Activated CD4-positive, alpha-beta memory T cell treated with anti-CD3 and anti-CD28 coated beads, Interleukin-2, amount 10 ng/mL, durations not matched to agents 7 days and 5 days (primary cell): ENCODE measurements at places on chromosomes 1 and 21.

- no peak for DNase-seq
Observed at GRCh38 chr1:25080294-25081209, 150.5 kb upstream of the RUNX3 start.

DNA sequence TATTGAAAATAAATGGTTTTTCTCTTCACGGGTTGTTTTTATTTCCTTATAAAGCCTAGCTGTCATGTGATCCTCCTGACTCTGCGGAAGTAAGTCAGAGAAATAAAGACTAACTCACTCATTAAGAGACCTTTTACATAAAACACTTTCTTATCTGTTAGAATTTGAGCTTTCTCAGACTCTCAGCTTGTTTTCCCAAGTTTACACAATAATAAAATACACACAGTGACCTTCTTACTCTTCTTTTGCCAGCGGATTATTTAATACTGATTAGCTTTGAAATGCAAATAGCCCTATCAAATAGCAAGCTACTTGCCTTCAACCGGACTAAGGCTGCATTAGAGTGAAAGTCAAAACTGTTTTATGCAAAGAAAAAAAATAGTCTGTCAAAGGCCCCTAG is 45.5 kb upstream of the CXADR start:
- DNase-seq, result no peak

DNA sequence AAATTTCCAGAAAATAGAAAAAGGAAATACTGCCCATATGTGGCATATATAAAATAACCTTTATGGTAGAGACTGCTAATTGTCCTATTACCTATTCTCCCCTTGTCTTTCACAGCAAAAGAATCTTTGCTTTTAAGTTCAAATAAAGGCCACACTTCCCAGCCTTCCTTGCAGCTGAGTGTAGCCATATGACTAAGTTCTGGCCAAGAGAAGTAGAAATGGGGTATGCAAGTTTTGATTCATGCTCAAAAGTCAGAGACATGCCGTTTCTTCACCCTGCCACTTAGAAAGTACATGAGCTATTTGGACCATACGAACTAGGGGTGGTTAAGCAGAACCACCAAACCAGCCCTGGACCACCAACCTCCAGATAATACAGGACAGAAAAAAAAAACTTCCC is 18.3 kb upstream of the S100A2 start:
- DNase-seq, result no peak

DNA sequence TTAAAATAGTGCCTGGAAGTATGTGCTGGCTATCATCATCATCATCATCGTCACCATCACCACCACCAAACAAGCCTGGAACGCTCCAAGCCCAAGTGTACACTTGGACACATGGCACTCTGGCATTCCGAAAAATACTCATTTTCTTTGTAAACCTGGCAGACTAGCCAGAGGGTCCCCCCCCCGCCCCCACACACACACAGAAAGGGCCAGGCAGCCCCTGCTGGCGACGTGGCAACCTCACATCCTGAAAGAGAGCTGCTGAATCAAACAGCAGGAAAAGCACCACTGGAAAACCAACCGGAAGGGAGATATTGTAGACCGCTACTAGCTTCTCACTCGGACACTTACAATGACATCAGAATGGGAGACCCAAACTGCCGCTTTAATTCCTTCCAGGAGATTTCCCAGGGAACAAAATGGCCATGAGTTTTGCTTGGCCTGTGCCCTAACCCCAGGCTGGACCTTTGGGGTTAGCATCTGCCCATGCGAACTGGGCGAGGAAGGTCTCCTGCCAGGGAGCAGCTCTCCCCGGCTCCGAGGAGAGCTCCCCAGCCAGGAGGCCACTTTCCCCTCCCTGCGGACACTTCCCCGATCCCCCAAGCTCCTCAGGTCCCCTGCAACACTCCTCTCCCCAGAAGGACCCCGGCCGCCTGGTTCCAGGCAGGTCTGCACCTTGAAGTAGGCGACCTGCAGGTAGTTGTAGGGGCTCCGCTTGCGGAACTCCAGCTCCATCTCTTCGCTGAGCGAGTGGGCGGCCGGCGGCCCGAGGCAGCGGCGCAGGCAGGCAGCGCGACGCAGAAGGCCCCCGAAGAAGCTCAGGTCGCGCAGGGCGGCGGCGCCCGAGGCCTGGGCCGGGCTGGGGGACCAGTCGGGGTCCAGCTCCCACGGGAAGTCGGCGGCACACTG is 742 bp downstream of the P3H1 start:
- DNase-seq, result peak; percentile 31

DNA sequence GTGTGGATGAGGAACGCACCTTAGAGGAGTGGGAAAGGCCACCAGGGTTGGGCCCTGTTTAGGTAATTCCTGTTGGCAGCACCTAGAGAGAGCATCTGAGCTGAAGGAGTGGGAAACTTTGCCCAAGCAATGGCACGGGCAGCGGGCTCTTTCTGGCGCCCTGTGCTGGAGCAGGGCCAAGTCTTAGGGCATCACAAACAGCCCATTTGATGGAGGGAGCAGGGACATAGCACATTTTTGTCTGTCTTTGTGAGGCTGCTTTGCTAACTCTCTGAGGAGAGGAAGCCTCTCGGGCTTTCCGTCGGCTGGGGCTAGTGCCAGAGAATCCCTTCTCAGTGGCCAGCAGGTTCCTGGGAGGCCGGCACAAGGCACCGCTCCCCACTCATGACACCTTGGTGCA is 22.5 kb upstream of the CNTN2 start:
- no peak for DNase-seq

DNA sequence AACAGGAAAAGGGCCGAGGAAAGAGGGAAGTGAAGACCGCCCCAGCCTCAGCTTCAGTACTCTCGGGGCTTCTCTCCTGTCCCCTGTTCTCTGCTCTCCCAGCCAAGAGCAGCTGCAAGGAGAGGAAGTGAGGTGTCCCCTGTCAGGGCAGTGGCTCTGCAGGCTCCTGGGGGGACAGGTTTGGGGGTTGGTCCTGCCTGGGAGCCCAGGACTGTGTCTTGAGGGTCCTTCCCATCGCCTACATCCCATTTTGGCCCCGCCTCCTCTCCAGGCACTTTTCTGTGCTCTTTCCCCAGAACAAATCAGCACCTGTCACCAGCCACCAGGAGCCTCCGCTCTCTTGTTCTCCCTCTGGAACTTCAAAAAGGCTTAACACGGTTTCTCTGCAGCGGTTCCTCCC is 82.6 kb downstream of the VWA5B1 start:
- DNase-seq, result no peak

GRCh38 chr1:32919811-32920733 is 18.9 kb upstream of the TMEM54 start:
- DNase-seq, result no peak

DNA sequence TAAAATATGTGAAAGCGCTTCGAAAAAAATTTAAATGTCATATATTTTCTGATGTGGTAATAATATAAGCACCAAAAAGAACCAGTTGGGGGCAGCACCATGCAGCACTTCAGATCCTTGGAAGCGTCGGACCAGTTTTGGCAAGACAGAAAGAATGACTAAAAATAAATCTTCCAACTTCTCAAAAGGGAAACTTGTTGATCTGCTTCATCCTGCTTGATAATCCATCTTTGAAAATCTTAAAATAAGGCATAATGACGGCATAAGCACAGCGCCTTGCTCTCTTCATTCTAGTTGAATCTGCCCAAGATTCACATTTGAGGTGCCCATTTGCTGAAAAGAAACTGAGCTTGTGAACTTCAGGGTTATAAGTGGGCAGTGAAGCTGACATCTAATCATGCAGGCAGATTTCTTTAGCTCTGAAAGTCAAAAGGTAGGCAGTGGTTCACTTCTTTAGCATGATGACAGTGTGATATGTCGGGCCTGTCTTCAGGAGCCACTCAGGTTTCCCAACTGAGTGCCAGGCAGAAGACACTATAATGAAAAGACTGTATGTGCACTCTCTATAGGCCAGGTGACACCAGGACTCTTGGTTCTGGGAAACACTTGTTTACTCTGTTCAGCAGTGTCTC is 19.8 kb upstream of the MUTYH start:
- peak; percentile 58 for DNase-seq

DNA sequence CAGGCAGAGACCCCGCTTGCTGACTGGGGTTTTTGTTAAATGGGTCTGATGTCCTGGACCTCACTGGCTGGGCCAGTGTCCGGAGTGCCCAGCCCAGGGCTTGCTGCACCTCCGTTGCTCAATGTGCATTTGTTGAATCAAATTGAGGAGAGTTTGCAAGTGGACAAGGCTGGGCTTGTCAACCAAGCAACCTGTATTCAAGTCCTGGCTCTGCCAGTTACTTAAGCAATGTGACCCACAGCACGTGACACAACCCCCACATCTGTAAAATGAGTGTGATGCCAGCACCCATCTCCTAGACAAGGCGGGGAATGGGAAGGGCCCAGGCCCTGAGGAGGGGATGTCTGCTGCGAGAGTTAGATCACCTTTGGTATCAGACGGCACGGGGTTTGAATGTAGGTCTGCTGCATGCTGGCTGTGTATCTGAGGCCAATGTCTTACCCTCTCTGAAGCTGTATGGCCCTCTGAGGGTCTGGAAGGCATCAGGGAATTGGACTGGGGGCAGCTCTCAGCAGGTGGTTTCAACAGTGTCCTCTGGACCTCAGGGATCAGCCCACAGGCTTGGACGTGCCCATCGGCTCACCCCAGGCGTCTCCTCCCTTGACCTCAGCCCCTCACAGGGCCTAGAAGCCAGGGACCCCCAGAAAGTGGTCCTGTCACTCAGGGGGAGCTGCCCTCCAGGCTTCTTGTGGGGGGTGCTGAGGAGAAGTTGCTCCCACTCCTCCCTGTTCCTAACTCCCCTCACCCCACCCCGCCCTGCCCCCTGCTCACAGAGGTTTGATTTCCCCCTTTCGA is 51.0 kb upstream of the RUNX3 start:
- DNase-seq, result no peak

GRCh38 chr1:91226741-91227140 is 177.9 kb downstream of the HFM1 start:
- no peak for DNase-seq

GRCh38 chr1:190679044-190679443 is 201.4 kb upstream of the BRINP3 start:
- DNase-seq, result no peak

DNA sequence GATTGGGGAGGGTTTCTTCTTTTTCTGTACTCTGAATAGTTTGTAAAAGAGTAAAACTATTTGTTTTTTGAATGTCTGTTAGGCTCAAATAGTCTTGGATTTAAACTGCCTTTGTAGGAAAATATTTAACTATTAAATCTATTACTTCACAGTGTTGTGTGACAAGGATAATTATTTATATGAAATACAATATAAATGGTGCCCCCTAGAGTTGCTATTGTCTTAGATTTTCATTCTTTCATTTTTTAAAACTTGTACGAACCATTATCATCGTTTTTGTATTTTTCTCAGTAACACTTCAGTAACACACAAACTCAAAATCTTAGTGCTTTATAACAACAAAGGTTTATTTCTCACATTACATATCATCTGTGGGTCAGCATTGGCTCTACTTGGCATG is 37.4 kb downstream of the C1orf185 start:
- no peak for DNase-seq

- DNase-seq, result no peak
Observed at GRCh38 chr1:36136535-36136934, 11.5 kb upstream of the COL8A2 start.

DNA sequence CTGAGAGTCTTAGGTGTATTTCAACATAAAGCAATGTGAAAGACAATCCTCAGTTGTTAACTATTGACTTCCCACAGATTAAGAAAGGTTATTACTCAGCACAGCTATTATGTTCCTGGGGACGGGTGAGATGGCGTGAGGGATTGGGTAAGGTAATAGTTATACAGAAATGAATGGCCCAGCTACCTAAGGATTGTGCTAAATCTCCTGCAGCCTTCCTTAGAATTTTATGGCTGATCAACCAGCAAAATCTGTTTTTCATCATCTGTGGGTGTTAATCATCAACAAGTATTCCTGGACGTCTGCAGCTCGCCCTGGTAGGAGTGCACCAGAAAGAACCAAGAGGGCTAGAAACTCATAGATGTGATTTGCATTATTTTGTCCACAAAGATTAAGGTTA is 146.0 kb upstream of the IVNS1ABP start:
- no peak for DNase-seq

DNA sequence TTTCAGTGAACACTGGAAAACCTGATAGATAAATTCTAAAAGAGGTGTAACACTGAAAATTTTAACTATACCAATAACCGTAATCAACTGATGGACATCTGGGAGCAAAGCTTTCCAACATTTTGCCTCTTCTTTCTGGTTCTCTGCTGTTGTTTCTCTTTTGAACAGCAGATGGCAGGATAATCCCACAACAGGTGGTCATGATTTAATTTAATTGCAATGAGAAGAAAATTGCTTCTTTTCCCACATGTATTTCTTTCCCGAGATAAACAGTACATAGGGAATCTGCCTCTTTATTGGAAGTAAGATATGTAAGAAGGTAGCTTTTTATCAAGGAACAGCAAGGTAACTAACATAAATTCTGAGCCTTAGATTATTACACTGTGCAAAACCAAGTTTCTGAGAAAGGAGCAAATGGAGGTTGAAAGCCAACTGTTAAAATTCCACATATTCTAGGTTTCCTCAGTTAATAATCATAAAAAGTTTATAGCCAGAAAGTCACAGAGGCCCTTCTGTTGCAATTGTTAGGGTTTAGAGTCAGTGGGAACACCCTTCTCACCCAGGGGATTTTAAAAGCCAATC is 72.9 kb downstream of the RPS6KA1 start:
- peak; percentile 38 for DNase-seq

DNA sequence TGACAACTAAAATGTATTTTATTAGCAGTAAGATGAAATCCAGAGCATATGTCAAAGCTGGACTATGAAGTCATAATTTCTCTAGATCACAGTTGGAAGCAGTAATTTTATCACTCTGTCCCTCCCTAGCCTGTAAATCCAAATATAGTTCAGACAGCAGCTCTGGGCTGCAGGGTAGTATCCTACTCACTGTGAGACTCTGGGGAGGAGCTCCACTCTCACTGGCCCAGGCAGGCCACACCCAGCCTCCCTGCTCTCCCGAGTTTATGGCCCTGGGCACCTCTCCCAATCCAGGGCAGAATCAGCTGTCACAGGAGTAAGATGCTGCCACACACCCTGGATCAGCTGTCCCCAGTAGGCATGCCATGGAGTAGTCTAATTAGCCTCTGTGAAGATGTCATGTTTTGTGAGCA is 131.1 kb downstream of the HLCS start:
- DNase-seq, result no peak

GRCh38 chr21:33230545-33231324 is 997 bp downstream of the IFNAR2 start:
- DNase-seq, result no peak

GRCh38 chr1:10916991-10917390 is 95.5 kb upstream of the TARDBP start:
- DNase-seq, result no peak

DNA sequence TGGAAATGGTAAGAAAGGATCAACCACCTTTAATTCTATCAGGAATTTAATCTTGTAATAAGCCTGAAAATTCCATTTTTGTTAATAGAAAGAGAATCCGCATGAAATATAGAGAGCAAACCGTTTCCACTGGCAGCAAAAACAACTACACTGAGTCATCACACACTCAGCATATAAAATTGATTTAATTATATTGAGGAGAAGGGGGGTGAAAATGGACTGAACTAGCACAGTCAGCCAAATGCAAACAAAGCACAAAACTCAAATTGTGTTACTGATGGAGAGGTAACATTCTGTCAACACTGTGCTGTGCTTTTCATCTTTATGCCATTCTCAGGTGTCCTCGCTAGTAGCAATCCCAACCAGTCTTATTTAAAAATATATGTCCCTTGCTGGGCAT is 1583.9 kb downstream of the MRPL39 start:
- no peak for DNase-seq
